ENCODE measurements at places on chromosomes 1 and 21.

DNA sequence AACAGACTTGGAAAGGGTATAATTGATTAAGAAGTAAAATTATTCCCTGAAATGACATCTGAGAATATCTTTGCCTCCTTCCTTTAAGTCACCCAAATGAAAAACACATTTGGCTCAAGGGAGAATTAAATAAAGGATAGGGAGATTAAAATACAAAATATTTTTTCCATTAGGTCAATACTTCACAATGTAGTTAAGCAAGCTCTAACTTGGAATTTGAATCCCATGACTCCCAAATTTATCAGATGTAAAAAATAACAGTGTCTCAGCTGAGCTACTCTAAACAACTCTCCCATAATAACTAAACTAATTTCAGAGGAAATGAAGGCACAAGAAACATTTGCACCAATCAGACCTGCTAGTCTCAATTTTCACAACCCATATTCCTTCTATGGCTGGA, 6.5 kb upstream of the NMNAT2 start:
- no peak for DNase-seq

- DNase-seq = no peak
These were observed 12.4 kb downstream of the OXCT2 start for GRCh38 chr1:39758556-39759435.

DNA sequence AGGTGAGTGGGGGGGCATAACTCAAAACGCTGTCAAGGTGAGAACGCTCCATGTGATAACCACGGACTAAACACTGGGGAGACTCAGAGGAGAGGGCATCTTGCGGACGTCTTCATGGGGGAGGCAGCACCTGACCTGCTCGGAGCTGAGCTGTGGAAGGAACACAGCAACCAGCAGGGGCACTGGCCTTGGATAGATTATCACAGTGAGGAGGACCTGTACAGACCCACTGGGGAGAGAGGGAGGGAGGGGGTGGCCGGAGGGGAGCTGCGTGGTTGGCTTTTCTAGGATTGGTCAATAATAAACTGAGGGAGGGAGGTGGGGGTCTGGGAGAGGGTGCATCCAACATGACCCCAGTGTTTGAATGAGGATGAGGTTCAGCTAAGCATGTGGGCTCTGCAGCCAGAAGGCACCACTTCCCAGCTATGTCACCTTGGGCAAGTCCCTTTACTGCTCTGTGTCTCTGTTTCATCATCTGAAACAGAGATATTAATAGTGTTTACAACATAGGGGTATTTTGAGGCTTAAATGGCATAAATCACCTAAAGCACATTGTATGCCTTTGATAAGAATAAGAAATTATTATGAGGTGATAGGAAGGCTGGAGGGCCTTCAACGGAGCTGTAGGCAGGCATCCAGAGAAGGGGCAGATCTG, 123.3 kb downstream of the GRIK3 start:
- DNase-seq = no peak

DNA sequence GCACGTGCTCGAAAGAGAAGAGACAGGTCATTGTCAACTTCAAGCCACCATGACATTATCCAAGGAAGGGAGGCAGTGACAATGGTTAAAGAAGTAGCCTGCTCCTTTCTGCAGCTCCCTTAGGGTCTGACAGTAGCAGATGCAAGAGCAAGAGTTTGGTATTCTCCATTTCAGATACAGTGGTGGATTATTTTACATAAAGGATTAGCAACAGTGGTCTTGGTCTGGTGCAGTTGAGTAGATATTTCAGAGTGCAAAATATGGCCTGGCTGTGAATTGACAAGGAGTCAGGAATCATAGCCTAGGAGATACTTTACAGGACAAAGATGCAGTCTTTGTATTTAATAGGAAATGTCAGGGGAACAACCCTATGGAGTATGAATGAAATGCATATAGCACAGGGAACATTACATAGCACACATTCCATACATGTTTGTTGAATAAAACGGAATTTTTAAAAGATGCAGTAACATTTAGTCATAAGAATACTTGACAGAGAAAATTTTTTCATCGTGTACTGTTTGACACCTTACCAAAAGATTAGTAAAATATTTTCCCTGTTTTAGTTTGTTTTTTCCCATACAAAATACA, 41.8 kb downstream of the CHRM3 start:
- no peak for DNase-seq

- no peak for DNase-seq
These were observed 7.1 kb upstream of the PRCC start for GRCh38 chr1:156760092-156760795.

- DNase-seq = peak; percentile 46
These were observed 58.0 kb downstream of the NKAIN1 start for GRCh38 chr1:31181515-31182343.

GRCh38 chr1:218694636-218695035, 349.5 kb downstream of the TGFB2 start:
- DNase-seq = no peak

- no peak for DNase-seq
These were observed 43.2 kb downstream of the GRHL3 start for GRCh38 chr1:24362396-24362795.

GRCh38 chr1:65681096-65681495, 111.6 kb upstream of the PDE4B start:
- DNase-seq = no peak

- DNase-seq = peak; percentile 40
These were observed 22.8 kb downstream of the RNU5D-1 start for GRCh38 chr1:44707959-44708831.

GRCh38 chr1:244242446-244242845, 191.4 kb downstream of the ZBTB18 start:
- no peak for DNase-seq

DNA sequence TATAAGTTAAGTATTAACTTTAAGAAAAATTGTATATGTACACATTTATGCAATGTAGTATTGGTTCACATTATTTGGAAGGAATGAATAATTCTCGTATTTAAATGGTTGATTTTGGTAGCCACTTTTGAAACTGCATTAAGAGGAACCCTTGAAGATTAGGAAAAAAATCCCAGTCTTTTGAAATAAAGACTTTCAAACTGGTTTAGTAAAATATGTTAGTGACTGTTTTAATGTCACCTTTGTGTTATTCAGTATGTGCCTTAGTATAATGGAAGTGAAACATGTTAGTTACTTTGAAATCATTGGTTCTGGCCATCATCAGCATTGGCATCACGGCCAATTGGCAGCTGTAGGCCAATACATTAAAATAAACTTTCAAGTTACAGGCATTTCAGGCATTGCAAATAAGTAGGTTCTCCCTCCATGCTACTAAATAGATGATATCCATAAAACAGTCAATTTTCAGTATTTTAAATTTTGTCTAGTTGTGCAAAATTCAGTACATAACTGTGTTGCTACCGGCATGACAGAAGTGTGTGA, 4.4 kb downstream of the MIER1 start:
- DNase-seq = no peak

GRCh38 chr1:4736254-4736653, 81.8 kb downstream of the AJAP1 start:
- no peak for DNase-seq

GRCh38 chr1:153849487-153850185, 73.1 kb downstream of the GATAD2B start:
- DNase-seq = no peak

DNA sequence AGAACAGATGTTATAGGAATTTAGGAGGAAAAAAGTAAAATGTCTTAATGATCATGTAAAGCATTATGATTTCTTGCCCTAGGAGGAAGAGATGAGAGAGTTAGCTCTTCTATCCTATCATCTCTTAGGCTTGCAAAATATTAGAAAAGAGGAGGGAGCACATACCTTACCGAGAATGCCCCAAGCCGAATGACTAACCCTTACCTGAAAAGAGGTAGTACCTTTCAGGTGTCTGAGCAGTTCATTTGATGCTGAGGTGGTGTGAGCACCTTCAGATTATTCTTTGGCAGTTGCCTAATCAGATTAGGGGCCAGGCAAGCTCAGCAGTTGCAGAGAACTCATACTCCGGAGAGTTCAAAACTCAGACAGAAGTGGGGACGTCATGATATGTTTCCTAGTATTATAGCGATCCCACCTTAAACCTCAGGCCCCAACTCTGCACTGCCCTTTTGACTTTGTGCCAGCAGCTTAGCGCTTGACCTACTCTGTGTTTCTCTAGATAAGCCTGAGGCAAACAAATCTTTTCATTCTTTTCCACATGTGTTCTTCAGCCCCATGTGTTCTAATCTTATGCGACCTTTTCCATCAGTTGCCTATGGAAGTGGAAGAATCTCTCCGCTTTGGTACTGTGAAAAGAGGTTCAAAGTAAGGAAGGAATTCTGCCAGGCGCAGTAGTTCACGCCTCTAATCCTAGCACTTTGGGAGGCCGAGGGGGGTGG, 52.5 kb downstream of the ATP2B4 start:
- no peak for DNase-seq

GRCh38 chr1:236465959-236466303, 57.9 kb upstream of the LGALS8 start:
- no peak for DNase-seq

DNA sequence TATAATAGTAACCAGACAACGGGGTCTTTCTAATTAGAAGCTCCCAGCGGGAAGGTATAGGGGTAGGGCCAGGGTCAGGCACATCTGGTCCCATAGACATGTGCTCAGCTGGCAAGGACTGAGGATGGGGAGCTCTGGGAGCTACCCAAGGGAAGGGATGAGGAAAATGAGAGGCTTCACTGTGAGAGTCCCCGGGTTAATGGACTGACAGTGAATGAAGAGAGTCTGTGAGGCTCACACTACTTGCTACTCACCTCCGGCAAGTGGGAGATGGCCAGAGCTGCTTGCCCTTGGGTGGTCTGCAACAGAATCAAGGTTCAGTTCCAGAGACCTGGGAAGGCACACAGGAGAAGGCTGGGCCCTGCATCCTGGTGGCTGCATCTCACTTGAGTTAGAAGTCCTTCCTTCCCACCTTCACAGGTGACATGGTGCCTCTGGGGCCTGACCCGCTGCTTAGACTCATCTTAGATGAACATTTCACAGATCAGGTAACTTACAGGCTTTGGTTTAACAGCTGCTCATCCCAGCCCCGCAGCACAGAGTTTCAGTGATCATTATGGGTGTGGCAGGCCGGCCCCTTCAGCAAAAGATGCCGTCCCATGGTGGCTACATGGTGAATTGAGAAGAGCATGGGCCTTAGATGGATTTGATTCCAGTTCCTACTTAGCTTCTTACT, 31.7 kb downstream of the EIF2D start:
- DNase-seq = no peak

- no peak for DNase-seq
These were observed 15.2 kb upstream of the IGSF3 start for GRCh38 chr1:116682641-116683221.

DNA sequence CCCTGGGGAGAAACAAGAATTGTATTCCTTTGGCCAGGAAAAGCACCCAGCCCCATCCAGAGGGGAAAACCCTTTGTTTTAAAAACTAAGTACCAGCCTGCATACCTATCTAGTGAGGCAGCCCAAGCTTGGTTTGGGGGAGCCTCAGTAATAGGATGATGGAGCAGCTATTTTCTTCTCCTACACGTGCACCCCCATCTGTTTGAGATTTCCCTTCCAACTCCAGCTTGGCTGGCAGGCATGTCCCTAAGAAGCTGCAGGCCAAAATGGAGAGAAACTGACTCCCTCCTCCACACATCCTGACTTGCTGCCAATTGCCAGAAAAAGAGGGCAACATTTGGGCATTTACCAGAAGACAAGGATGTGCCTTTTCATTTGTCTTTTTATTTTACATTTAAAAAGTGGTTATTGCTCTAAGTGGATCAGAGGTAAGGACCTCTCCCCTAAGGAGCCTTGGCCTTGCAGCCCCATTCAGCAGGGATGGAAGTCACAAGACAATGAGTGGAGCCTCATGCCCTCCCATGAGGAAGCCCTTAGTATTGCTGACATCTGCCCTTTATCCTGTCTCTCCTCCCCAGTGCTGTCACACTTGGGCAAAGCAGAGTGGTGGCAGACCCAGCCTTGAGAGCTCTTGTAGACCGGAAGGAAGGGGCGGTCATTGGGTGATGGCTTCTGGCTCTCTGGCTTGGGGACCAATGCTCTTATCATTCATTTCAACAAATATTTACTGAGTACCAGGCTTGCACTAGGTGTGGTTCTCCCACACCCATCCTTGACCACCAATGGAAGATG, 8.6 kb downstream of the FNDC5 start:
- DNase-seq = no peak

GRCh38 chr1:178659789-178660208, 65.2 kb upstream of the RALGPS2 start:
- DNase-seq = no peak

GRCh38 chr1:25743164-25744139, 56.5 kb upstream of the SELENON start:
- DNase-seq = no peak

GRCh38 chr21:23986214-23986613, 1621.1 kb downstream of the MRPL39 start:
- no peak for DNase-seq

GRCh38 chr1:207825409-207825695, 73.5 kb downstream of the CD46 start:
- DNase-seq = no peak

GRCh38 chr1:235244974-235245592, 82.9 kb downstream of the ARID4B start:
- no peak for DNase-seq

GRCh38 chr21:38277501-38278131, 20.8 kb downstream of the KCNJ15 start:
- peak; percentile 96 for DNase-seq

DNA sequence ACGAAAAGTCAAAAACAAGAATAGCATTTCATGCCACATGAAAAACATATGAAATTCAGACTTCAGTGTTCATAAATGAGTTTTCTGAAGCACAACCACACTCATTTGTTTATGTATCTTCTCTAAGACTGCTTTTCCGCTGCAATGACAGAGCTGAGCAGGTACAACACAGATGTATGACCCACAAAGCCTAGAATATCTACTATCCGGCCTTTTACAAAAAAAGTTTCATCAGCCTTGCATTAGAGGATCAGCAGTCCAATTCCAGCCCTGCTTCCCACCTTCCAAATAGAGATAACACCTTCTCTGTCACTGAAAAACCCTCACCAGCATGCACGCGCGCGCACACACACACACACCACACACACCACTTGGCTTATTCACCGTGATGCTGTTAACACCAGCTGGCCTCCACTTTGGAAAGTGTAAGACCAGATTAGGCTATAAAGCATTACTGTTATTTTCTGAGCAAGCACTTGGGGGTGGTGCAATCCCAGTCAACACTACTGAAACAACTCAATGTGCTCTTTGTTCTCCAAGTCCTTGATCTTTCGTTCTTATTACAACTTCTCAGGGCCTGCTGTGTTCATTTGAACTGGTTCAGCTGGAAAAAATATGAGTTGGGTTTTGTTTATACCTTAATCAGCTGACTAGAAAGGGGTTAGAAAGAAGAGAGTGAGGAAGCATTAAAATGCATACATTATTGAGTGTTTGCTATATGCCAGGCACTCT, 90.0 kb downstream of the GLUL start:
- no peak for DNase-seq

GRCh38 chr1:164064501-164064900, 494.5 kb upstream of the PBX1 start:
- peak; percentile 37 for DNase-seq

DNA sequence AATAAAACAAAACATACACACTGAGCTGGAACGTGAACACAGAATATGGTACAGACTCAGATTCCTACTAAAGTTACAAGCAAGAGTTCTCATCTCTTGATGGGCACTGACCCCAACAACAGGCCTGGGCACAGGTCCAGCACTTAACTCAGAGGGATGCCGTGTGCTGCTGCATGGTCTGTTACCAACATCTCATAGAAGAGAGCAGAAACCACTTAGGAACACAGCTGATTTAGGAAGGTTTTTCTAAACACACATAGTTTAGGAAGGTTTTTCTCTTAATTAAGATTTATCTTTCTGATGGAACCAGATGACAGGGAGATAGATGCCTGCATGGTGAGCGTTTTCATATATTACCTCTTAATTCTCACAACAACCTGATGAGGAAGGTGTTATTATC, 1.5 kb downstream of the GCLM start:
- no peak for DNase-seq

All from A549 (cell line).